Uterine smooth muscle cell (primary cell): ENCODE measurements at places on chromosomes 7 and 10. TPM values are rescaled to one million over a fixed set of nuclear protein-coding genes. Genes with fewer than 3 reads are reported as not detected.

SFTPD gene
- not detected in 2 replicates for total RNA-seq

CYP3A5 gene
- total RNA-seq: 3.5 and 4.8 TPM in 2 replicates

IFIT1 gene
- total RNA-seq: 12.7 and 16.4 TPM in 2 replicates

HMX3 gene
- total RNA-seq: not detected in 2 replicates

TMEM236 gene
- 0.11 and 0.12 TPM in 2 replicates for total RNA-seq

OR13A1 gene
- not detected in 2 replicates for total RNA-seq

AKR1C8 gene
- total RNA-seq: not detected in 2 replicates

DPYSL4 gene
- total RNA-seq: 2.1 and 2.3 TPM in 2 replicates

HOGA1 gene
- total RNA-seq: 0.50 and 0.89 TPM in 2 replicates

CLRN3 gene
- total RNA-seq: not detected in 2 replicates

LRRTM3 gene
- under 0.01 TPM in 2 replicates for total RNA-seq

SYT15B gene
- under 0.01 TPM in 1 of 2 replicates, not detected in the other for total RNA-seq

INHBA gene
- total RNA-seq: 18.2 and 20.0 TPM in 2 replicates

PIK3AP1 gene
- total RNA-seq: under 0.01 and 0.12 TPM in 2 replicates

BAIAP2L1 gene
- 1.1 and 1.7 TPM in 2 replicates for total RNA-seq
